ENCODE measurements at places on chromosomes 6 and 20.

GRCh38 chr6:160261991-160262680 lies 3.5 kb upstream of the SLC22A2 start:
- no peak for DNase-seq

GRCh38 chr6:89372506-89372901 lies 20.0 kb upstream of the UBE2J1 start:
- DNase-seq = no peak

DNA sequence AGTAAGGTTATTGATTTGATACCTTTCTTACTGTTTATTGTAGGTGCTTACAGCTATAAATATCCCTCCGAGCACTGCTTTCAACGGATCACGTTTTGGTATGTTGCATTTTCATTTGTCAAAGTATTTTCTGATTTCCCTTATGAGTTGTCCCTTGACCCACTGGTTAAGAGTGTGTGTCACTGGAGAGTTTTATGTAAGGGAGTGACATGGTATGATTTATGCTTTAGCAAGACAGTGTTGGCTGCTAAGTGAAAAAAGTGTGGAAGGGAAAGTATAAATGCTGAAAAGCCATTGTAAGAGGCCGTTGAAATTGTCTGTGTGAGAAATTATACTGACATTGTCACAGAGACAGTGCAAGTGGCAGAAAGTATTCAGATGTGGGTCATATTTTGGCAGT lies 72.0 kb downstream of the SYCP2 start:
- DNase-seq = no peak

- DNase-seq = no peak
Measured at GRCh38 chr6:17219098-17219497, 62.1 kb upstream of the RBM24 start.

- no peak for DNase-seq
Measured at GRCh38 chr6:113362301-113363047, 494.7 kb upstream of the MARCKS start.

DNA sequence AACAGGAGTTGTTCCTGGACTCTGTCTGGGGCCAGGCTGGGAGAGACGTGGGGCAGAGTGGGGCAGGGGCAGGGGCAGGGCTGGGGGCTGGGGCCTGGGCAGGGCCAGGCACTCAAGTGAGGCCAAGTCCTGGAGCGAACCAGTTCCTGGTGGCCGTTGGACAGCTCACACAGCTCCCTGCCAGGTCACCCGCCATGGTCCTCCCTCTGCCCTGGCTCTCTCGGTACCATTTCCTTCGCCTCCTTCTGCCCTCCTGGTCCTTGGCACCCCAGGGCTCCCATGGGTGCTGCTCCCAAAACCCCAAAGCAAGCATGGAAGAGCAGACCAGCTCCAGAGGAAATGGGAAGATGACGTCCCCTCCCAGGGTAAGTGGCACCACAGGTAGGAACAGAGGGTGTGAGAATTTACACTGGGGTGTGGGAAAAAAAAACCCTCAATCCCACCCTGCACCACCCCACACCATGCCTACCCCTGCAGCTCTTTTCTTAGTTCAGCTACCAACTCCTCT lies at the start of gene MCCD1:
TSS of gene MCCD1 (plus strand) at position 142 of the 508 bp plus-strand sequence. CDS start at position 195, 53 bp downstream.
- DNase-seq = no peak

GRCh38 chr6:165456286-165456685 lies 146.9 kb upstream of the C6orf118 start:
- DNase-seq = no peak

- DNase-seq = no peak
Measured at GRCh38 chr20:5785146-5785545, 34.9 kb downstream of the SHLD1 start.

DNA sequence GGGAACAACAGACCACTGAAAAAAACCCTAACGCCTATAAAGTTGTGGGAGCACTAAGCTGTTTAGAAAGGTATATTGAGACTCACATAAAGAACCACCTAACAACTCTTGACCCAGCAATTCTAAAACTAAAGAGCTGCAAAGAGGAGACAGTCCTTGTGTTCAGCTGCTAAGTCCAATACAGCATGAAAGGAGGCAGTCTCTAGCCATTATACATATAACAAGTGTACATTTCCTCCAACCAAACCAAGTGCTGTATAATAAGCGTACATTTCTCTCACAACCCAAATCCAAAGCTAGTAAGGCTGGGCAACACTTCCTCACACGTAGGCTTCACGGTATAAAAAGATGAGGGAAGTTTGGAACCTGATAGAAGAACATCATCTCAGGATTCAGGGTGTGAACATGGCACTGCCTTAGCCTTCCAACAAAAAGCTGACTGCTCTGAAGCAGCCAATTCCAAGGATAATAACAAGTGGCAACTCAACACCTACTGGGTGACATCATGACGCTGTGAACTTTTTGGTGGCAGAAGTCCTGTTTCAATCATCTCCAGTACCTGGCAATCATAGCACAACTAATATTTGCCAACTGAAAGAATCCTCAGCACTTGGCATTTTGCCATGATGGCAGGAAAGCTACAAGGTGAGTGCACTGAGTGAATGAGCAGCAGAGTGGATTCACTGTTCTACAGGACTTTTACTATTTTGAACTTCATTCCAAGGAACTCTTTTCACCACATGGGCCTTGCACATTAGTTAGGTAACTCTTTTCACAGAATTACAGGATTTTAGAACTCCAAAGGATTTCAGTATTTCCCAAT lies 16.6 kb downstream of the TBC1D20 start:
- DNase-seq = no peak

DNA sequence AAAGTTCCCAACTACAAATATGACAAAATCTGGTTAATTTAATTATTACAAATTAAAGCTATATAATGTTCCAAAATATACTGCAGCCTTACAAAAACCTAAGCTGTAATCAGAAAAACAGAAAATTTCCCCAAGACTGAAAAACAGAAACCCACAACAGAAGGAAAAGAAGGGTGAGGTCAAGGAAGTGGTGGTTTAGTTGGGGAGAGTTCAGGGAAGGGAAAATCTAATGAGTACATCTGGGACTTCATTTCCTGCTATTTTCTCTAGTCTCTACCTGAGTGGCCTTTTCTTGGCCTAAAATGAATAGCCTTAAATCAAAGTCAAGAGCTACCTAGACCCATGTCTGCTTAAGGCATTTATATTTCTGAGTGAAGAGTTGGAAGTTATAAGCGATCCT lies 66.2 kb upstream of the BEND6 start:
- DNase-seq = no peak

DNA sequence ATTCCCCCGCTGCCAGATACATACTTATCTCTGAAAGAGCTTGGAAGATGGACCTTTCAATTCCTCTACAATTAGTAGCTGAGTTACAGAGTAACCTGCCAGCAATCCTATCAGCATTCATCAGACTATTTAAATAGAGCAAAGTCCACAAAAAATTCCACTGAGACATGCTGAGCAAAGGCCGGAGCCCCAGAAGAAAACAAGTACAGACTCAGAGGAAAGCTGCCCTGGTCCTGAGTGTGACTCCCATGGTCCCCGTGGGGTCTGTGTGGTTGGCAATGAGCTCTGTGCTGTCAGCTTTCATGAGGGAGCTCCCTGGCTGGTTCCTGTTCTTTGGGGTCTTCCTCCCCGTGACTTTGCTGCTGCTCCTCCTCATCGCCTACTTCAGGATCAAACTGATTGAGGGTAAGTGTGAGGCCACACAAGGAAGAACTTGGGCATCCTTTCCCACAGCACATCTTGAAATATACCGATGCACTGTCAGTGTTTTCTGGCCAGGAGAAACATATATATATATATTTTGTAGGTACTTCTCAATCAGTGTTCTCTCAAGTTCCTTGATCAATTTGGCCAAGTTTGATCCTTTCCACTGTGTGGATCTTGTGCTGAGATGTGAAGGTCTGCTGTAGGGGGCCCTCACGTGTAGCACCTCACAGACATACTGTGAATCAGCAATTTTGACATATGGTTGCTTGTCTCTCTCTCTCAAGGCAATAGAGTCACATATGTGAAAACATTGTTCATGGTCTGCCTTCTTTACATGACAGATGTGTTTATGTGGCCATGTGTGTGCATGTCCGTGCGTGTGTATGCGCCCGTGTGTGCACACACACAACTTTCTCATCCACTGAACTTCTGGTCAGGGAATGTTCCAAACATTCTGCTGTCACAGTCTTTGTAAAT lies at the start of gene SMLR1:
TSS of gene SMLR1 (plus strand) at position 160 of the 903 bp plus-strand sequence. CDS start at position 168, 8 bp downstream.
- no peak for DNase-seq

GRCh38 chr20:15069355-15069754 lies 731.9 kb upstream of the FLRT3 start:
- DNase-seq = no peak

DNA sequence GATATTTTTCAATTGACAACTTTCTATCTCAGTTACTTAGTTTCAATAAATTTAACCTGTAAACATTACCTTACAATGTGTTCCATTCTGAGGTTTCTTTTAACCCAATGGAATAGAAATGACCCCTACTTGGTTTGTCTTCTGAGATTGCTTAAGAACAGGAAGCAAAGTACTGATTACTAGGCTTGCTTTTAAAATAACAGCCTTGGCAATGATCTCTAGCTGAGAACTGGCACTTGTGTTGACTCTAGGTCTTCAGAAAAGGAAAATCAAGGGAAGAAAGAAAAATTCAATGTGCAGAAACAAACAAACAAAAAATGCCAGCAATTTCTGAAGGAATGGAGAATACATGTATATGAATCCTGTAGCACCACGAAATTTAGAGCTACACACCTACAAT lies 66.1 kb downstream of the SYNE1 start:
- no peak for DNase-seq

DNA sequence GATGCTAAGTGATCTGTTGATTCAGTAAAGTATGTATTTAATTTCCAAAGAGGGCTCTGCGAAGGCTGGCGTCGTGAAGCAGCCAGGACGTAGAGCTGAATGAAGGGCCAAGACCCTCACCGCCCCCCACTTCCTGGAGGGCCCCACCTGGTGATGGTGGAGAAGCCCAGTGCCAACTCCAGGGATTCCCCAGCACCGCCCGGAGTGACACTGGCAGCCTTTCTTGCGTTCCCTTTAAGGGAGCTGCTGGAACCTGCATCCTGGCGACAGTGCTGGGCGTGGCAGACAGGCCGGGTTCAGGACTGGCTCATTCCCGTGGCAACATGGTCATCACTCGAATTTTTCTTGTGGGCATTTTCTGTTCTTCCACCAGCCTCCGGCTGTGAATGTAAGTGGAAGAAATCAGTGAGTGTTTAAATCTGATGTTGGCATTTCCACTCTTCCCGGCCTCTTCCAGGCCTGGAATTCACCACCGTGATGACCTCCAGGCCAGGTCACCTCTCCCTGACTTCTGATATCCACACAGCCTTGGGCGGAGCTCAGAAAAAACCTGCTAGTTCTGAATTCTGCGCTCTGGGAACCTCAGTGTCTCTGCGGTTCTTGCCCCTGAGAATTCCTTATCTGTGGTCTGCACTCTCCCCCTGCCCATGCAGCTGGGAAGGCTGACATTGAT lies 57.4 kb upstream of the DACT2 start:
- DNase-seq = no peak

DNA sequence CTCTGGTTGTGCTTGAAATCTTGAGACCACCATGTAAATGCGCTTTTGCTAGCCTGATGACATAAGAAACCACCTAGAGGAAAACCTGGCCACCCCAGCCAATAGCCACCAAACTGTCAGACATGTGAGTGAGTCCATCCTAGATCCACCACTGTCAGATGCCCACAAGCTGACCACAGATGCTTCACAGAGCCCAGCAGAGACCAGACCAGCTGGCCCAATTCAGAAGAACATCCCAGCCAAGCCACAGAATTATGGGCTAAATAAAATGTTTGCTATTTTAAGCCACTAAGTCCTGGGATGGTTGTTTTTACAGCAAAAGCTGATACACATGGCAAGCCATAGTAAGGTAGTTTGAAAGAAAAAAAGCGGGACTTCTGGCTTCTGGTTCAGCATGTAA lies 425.3 kb downstream of the KIF16B start:
- DNase-seq = no peak

DNA sequence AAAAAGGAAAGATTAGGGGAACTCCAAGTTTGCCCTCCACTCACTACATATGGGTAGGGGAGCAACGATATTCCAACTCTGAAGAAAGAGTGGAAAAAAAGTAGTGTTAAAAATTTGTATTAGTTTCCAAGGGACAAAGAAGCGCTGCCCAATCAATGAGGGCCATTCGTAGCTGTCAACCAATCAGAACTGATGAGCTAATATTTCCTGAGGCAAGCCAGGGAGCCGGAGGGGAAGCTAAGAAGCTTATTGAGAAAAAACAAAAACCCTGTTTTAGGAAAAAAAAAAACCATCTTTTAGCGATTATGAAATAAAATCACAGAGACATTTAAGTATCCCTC lies 59.5 kb downstream of the TRIM38 start:
- no peak for DNase-seq

GRCh38 chr6:118101831-118102345 lies 194.8 kb downstream of the SLC35F1 start:
- no peak for DNase-seq

GRCh38 chr6:163099621-163100171 lies 314.8 kb upstream of the QKI start:
- DNase-seq = no peak

GRCh38 chr6:45998524-45998923 lies 17.1 kb downstream of the CLIC5 start:
- DNase-seq = no peak

DNA sequence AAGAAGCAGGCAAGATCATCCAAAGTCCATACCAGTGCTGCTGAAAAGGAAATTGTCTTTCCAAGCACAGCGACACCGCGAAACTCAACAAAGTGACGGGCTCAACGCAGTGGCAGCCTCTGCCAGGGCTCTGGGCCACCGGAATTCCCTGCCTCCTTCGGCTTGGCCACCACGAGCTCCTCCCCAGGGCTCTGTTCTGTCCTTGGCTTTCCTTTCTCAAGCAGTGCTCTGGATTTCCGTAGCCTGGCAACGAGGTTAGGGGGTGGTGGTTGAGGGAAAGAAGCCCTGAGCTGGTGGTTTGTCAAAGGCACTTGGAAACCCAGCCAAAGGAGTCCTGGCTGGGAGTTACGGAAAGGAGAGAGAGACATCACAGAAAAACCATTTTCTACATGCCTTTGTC lies 31.2 kb downstream of the PRR18 start:
- DNase-seq = no peak

DNA sequence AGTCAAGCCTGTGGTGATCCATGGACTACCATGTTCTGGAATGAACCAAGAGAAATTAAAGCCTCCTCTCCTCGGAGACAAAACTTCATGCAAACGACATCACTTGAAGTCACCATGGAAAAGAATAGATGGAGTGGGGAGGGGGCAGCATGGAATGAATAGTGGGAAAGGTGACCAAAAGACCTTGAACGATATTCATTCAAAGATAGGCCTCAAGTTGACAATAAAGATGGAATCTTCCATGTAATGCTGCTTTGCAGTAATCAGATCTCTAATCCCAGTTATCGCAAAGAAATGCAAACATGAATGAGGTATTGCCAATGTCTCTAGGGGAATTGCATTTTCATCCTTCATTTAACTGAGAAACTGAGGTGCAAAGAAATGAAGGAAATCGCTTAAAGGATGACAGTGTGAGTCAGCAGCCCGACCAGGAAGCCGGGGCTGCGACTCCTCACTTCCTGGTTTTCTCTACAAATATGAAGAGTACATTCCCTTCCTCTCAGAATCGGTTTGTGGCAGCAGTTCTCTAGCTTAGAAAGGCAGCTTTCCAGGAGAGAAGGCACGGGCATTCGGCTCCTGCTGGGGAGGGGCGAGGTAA lies 65.6 kb upstream of the RREB1 start:
- DNase-seq = no peak
